Stimulated activated CD8-positive, alpha-beta memory T cell treated with anti-CD3 and anti-CD28 coated beads, Interleukin-7, amount 100 ng/mL, for 1 hour (primary cell): ENCODE measurements at places on chromosomes 2 and 18.

DNA sequence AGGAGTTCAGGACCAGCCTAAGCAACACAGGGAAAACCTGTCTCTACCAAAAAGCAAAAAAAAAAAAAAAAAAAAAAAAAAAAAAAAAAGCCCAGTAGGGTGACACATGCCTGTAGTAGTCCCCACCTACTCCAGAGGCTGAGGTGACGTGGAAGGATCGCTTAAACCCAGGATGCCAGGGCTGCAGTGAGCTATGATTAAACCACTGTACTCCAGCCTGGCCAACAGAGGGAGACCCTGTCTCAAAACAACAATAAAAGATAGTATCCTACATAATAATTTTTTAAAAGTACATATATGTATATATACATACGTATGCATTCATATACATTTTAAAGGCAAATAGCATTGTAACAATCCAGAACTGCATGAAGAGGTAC is 51.7 kb downstream of the SOS1 start:
- DNase-seq, result no peak

DNA sequence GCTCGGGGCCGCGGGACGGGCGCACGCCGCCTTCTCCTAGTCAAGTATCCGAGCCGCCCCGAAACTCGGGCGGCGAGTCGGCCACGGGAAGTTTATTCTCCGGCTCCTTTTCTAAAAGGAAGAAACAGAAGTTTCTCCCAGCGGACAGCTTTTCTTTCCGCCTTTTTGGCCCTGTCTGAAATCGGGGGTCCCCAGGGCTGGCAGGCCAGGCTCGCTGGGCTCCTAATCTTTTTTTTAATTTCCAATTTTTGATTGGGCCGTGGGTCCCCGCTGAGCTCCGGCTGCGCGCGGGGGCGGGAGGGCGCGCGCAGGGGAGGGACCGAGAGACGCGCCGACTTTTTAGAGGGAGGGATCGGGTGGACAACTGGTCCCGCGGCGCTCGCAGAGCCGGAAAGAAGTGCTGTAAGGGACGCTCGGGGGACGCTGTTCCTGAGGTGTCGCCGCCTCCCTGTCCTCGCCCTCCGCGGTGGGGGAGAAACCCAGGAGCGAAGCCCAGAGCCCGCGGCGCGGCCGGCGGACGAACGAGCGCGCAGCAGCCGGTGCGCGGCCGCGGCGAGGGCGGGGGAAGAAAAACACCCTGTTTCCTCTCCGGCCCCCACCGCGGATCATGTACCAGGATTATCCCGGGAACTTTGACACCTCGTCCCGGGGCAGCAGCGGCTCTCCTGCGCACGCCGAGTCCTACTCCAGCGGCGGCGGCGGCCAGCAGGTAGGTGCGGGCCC is 617 bp downstream of the FOSL2 start:
- DNase-seq, result no peak

DNA sequence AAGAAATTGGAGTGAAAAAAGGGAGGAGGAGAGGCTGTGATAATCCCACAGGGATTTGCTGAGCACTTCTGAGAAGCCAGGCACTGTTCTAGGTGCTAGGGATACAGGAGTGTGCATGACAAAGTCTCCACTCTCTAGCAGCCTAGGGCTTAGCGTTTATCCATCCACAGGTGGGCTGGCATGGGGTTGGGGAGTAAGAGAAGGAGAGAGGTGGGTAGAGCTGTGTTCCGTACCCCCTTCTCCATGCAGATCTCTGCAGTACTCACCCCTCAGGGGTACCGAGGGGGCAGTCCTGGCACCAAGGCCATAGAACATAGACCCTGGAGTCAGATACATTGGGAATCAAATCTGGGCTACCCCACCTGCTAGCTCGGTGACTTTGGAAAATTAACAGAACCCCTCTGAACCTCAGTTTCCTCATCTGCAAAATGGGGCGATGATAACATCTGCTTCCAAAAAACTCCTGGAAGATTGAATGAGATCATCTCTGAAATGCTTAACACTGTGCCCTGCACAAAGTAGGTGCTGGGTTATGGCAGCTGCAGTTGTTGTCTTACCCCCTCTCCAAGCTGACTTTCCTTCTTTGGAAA is 18.6 kb downstream of the FOSL2 start:
- DNase-seq, result no peak

GRCh38 chr2:101580528-101580927 is 105.6 kb upstream of the RFX8 start:
- no peak for DNase-seq

GRCh38 chr2:42450136-42450535 is 43.6 kb downstream of the KCNG3 start:
- DNase-seq, result no peak

DNA sequence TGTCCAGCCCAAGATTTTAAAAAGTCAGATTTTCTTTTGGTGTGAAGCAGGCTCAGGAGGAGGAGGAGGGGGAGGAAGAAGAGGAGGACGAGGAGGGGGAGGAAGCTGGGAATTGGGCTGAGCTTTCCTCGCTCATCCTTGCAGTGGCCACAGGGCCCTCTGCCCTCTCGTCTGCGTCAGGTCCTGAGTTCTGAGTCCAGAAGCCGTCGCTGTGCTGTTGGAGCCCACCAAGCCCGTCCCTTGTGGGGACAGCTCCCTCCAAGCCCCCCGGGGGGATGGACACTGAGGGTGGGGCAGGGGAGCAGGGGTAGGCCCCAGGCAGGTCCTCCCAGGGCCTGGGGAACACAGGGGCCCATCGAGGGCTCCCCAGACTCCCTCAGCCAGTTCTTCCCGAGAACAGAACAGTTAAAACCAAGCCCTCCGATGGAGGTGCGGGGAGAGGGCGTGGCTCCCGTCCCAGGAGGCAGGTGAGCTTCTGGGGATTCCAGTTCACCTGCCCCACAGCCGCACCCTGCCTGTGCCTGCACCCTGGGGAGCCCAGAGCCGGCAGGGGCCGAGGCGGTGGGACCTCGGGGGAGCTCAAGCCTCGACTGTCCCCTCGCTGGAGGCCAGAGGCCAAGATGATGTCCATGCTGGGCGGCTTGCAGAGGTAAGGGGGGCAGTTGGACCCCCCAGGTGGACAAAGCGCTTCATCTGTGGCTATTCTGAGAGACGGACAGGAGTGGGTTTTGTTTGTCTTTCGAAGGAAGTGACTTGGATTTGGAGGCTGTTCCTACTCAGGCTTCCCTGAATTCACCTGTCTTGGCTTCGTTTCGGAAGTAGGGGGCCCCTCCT is at the start of gene GAL3ST2:
TSS of gene GAL3ST2 (plus strand) at position 487 of the 834 bp plus-strand sequence. CDS start at position 621, 134 bp downstream.
- no peak for DNase-seq

DNA sequence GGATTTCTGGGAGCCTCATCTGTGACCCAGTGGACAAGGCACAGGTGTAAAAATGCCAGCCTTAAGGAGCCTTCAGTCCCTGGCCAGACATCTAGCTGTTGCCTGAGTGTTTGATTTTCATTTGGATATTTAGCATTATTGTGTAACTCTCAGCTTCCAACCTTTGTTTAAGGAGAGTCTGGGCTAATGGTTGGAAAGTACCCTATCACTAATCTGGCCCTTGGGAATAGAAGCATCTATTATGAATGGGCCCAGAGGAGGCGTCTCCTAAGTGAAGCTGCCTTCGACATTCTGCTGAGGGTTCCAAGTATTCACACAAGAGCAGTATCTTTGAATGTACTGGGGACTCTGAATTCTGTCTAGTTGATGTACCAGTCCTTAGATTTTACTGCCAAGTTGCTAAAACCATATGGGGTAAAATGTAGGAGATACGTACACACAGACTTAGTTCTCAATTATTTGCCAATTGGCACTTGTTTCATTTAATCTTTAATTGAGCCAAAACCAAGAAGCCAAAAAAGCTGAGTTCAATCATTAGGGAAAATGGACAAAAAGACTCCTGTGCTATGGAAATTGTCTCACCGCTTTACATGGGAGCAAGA is 7.2 kb upstream of the ANKRD29 start:
- DNase-seq, result no peak

DNA sequence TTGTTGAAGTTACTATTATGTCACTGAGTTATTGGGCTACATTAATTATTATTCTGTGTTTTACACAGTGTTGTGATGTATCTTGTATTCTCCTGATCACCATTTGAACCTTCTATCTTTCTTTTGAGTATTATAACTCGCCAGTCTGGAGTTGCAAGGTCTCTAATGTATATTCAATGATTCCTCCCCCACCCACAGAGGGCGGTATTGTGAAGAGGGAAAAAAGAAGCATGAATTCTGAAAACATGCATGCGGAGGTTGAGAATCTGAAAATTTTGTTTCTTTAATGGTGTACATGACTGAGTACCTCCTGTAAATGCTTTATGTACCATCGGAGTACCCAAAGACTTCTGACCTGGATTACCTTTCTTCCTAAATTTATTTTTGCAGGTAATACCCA is 266.6 kb downstream of the NR4A2 start:
- no peak for DNase-seq

DNA sequence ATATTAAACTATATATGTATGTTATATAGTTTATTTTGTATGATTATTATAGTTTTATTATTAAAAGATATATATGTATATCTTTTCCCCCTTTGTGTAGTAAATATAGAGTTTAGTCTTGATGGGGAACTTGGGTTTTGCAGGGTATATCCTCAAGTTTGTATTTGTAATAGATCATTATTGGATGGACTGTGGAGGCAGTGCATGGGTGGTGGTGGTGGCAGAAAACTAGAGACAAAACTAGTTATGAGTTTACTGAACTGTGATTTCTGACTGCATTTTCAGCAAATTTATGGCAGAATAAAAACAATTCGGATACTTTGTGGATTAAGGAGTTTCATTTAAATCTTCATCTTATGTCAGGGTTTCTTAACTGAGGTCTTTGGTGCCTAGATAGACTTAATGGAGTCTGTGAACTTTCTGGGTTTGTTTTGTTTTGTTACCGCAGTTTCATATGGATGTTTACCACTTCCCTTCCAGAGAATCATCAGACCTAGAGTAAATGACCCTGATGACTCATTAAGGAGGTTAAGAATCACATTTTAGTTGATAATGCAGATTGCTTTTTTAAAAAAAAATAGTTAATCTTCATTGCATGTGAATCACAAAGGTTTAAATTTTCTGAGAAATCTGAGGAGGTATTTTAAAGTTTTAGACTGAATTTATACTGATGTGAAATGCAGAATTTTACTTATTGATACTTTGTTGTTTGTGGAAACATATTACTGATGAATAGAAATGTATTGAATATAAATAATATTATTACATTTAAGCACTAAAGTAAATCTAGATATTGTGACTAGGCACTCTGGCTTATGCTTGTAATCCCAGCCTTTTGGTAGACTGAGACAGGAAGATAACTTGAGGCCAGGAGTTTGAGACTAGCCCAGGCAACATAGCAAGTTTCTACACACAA is 14.5 kb downstream of the EPC2 start:
- DNase-seq, result no peak

- DNase-seq, result no peak
These were observed 85.3 kb downstream of the SOCS6 start for GRCh38 chr18:70374154-70374553.

- DNase-seq, result no peak
These were observed 189.2 kb downstream of the NCK2 start for GRCh38 chr2:105933906-105934305.

DNA sequence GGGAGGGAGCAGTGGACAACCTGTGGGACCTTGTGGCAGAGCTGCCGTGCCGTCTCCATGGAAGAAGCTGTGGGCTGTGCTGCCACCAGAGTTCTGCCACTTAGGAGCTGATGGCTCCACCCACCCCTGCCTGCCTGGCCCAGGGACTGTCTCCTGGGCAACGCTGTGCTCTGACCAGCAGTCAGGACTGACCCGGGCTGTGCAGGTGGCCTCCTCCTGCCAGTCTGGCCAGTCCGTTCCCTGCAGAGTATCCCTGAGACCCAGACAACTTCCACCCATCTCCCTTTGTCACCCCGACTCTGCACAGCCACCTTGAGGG is 12.8 kb downstream of the ASIC4 start:
- DNase-seq, result no peak

- DNase-seq, result no peak
These were observed 32.1 kb upstream of the PTMA start for GRCh38 chr2:231676243-231676642.

DNA sequence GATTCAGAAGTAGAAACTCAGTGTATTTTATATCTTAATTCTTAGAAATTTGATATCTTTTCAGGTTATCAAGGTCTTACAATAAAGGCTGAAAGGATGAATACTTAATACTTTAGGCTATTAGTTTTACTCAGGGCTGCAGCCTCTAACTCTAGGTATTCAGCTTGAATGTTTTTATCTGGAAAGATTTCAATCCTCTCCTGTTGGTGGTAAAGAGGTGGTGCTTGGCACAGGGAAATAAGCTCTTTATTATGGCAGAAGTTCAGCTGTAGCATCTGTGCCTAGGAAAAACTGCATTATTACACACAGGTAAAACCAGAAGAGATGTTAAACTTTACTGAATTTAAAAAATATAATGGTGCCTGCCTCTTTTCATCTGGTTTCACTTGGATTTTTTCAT is 11.1 kb downstream of the ACVR2A start:
- no peak for DNase-seq

GRCh38 chr18:25457601-25458000 is 105.6 kb upstream of the ZNF521 start:
- no peak for DNase-seq

- no peak for DNase-seq
These were observed 77.4 kb downstream of the PTGR3 start for GRCh38 chr18:75131381-75132000.

- DNase-seq, result no peak
These were observed 61.9 kb downstream of the SPRED2 start for GRCh38 chr2:65370387-65371073.

- DNase-seq, result no peak
These were observed 19.4 kb downstream of the MGAT4A start for GRCh38 chr2:98711506-98711905.

GRCh38 chr18:68960355-68960754 is 162.5 kb downstream of the CCDC102B start:
- DNase-seq, result no peak

DNA sequence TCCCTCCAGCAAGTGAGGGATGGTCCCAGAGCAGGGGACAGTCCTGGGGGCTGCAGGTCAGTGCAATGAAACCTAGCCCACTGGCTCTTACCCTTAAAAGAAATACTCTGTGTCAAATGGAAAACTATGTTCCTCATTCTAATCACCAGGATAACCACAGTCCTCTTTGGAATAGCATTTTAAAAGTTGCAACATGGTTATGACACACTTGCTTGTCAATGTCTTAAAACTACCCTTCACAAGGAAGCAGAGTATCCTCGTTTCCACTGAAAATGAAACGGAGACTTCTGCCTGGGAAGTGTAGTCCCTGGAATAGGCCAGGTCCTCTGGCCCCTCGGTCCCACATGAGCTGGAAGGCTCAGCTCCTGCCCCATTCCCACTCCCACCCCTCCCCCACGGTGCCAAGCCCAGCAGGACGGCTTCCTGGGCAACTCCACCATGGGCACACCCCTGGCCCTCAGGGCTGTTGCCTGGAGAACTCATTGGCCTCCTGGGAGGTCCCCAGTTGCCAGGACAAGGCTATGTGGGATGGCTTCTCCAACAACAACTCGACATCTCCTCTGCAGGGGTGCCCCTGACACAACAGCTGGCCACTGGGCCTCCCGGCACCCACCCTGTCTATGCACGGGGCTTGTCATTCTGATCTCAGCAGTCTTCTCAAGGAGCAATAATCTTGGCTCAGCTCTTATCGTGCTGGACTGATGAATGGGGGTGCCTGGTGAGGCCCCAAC is 38.3 kb upstream of the ST3GAL5 start:
- no peak for DNase-seq
